Glomerular endothelial cell (primary cell): ENCODE measurements at places on chromosomes 5 and 9. TPM values are rescaled to one million over a fixed set of nuclear protein-coding genes. Genes with fewer than 3 reads are reported as not detected.

- DNase-seq, result no peak
Observed at GRCh38 chr9:70046274-70047070, 2.8 kb downstream of the MAMDC2 start.

DNA sequence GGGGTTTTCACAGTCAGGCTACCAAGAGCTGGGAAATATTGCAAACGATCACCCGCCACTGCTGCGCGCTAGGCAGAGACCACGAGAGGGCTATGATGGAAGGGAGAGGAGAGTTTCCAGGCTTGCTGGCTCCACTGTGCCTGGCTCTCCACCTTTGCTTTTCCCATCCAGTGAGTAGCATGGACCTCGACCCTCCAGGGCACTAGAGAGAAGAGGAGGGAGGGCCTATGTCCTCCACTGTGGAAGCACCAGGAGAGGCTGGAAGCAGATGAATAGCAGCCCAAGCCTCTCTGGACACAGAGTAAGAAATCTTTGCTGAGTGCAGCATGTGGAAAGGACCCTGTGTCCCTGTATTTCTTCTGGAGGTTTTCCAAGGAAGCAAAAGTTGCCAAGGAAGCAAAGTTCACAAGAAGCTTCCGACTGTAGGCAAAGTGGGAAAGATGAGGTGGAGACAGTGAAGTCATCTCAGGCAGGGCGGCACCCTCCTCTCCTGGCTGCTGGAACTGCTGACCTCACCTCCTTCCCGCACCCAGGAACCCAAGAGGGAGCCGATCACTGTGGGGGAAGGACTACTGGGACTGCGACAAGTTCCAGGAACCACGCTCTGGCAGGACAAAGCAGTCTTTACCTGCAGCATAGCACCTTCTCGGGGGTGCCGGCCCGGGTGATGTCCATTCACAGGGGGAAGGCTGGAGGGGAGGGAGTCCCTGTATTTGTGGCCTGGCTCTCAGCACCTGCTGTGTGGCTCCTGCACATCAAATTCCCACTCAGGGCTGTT, 79.6 kb downstream of the CSNK1A1 start:
- no peak for DNase-seq

- DNase-seq, result no peak
Observed at GRCh38 chr9:69460012-69460411, 135.0 kb downstream of the ENTREP1 start.

Gene FSTL4
- 0.18 TPM in 1 of 2 replicates, not detected in the other for total RNA-seq

Gene COL15A1
- total RNA-seq, result 1.5 and 5.8 TPM in 2 replicates

Gene KIAA1958
- 1.3 and 2.6 TPM in 2 replicates for total RNA-seq

Gene TRPM3
- total RNA-seq, result not detected in 2 replicates

Gene GLRA1
- total RNA-seq, result not detected in 2 replicates
